ENCODE measurements at places on chromosomes 7 and 10. TPM values are rescaled to one million over a fixed set of nuclear protein-coding genes. Genes with fewer than 3 reads are reported as not detected.

CDH23 gene
- total RNA-seq = 1.3 TPM

CFAP58 gene
- total RNA-seq = 0.19 TPM

RBP3 gene
- not detected for total RNA-seq

GRM3 gene
- total RNA-seq = not detected

DNA sequence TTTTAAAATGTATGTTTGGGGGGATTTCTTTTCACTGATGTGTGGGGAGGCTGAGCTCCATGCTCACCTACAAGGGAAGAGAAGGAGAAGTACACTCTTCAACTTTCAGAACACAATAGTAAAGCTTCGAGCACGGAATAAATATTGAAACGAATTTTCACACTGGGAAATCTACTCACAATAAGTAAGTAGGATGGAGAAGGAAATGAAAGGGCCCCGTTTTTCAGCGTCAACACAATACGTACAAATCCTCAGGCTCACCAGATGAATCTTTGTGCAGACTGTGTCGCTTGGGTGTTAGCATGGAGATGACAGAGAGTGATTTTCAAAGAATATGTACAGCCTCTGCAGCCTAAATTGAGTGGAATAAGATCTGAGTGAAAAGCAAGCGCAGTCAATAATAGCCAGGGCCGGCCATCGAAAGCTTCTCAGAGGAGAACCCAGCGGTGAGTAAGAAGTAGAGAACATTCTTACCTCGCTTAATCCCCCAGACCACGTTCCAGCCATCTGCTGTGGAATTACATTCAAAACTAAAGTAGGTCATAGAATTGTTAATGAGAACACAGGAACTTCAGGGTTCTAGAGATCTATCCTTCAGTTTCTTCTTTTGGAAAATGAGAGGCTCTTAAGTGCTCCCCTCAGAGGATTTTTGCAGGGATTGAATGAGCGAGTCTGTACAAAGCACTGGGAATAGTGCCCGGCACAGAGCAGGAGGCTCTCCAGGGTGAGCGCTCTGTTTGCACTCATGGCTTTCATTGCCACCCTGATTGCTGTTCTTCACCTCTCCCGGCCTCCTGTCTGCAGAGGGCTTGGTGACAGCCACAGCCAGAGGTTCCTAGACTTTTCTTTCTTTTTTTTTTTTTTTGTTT lies 292.8 kb downstream of the SFMBT2 start:
- DNase-seq = no peak

DNA sequence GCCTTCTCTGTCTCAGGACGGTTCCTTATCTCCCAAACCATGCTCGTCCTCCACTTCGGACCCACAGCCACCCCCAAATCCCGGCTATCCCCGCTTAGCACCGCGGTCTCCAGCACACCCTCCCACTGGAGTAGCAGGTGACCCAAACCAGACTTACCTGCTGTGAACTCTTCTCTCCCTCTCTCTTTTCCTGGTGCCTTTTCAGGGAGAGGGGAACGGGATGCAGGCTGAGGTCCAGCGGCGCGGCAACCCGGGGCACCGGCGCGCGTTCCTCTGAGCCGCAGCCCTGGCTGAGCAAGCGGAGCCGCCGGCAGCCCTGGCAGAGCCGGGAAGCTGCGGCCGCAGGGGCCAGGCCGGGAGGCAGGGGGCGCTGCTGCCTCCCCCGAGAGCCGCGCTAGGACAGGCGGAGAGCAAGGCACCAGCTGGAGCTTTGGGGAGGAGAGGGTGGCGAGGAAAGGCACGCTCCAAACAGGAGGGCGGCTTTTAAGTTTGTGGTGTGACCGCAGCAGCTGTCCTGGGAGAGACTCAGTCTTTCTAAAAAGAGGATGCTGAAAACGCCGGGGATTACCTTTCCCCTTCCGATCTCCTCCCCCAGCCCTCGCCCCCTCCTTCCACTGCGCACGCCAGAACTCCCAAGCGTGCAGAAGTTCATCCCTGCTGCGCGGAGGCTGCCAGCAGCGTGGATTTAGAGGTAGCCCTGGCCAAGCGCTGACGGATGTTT lies at the start of gene SEMA3D:
Gene SEMA3D, minus strand, starts transcription at position 536 of the 721 bp plus-strand sequence. CDS start 65,165 bp downstream, outside the sequence.
- DNase-seq = peak; percentile 72

DNA sequence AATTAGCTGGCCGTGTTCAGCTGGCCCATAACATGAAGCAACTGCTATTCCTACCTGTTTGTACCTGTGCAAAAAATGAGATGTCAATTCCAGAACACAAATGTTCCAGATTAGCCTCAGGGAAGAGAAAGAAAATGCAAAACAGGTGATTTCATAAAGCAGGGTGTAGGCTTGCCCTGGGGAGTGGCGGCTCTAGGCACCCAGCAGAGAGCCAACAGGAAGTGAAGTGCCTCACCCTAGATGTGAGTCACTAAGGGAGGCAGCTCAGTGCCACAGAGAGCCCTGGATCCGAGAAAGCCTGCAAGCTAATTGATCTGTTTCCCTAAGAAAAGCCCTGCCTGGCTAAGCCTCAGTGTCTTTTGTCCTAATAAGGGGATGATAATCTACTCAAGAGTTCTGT lies 240.0 kb downstream of the ARHGAP21 start:
- peak; percentile 70 for DNase-seq

- DNase-seq = no peak
These were observed 859.4 kb downstream of the TYW1 start for GRCh38 chr7:67856046-67856445.

- DNase-seq = no peak
These were observed 41.9 kb downstream of the WIPI2 start for GRCh38 chr7:5231811-5232484.

All from activated CD4-positive, alpha-beta T cell treated with anti-CD3 and anti-CD28 coated beads, Interleukin-2, amount 10 ng/mL, durations not matched to agents 24 days and 14 days (primary cell).